ENCODE measurements at places on chromosomes 5 and 9.

DNA sequence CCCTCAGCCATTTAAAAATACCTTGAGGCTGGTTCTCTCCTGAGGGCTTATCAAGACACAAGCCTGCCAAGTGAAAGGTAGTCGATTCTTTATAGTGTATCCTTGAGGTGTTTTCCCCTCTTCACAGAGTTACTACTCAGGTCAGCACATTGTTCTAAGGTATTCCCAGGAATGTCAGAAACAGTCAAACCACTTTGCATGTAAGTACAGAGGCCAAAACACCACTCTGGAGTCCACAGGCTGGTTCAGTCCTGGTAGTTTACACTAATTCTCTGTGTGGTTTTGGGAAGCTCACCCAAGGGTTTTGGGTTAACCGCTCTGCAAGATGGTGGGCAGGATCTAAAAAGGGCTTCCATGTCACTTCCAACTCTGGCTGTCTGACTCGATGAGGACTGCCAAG, 162.3 kb upstream of the PPP2R2B start:
- no peak for DNase-seq

DNA sequence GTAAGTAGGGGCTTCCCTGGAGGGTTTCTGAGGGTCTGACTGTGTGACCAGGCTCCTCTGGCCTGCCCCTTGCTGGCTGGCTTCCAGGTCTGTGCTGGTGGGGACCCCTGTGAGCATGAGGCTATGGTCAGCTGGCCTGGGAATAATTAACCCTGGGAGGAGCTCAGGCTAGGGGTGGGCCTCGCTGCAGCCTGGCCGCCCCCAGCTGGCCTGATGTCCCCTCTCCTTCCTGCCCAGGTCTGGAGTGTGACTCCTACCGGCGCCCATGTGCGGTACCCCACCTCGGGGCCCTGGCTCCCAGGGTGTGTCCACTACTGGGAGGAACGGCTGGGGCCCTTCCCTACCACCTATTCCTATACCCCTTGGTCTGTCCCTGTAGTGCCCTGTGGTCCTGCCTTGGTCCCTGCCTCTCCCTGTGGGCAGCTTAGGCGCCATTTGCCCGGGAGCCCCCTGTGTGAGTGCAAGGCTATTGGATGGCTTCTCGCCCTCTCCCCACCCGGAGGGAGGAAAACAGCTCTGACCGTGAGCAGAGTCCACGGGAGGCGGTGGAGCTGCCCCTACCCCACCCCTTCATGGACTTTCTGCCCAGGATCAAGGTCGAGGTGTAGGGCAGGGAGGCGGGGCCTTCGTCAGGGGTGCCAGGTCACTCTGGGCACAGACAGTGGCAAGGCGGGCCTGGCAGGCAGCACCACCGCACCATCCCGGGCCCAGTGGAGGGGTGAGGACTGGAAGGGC, 9.4 kb downstream of the RXRA start:
- no peak for DNase-seq

DNA sequence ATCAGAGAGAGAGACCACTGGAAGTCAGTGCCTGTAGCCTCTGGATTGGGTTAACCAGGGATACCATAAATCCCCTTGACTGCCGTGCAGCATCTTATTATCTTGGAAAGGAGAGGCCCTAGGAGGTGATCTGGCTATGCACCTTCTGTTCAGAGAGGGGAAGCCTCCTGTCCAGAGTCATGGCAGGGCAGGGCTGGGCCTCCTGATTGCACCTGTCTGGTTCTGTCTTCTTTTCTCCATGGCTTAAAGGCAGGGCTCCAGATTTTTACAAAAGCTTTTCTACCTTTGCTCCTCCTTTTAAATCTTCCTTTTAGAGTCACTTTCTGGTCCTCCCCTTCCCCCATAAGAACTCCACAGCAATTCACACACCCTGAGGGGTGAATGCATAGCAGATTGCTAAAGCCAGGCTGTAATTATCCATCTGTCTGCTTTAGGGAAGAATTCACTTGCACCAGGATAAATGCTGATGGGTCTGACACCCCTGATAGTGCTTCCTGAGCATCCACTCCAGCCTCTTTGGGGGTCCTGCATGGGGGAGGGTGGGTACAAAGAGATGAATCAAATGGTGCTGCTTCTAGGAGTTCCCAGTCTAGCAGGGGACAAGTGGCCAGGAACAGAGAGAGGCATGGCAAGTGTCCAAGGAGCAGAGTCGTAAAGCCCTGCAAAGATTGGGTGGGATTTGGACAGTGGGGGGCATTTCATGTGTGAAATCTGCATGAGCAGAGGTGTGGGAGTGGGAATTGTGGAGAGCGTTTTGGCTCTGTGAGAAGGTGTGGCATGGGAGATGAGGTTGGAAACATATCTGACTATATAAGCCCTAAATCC, 141.3 kb upstream of the ALDH1B1 start:
- DNase-seq: no peak

GRCh38 chr5:60701321-60701968, 1.5 kb upstream of the DEPDC1B start:
- no peak for DNase-seq

- no peak for DNase-seq
These were observed 197.9 kb downstream of the KCTD16 start for GRCh38 chr5:144368556-144368955.
